Breast epithelium (tissue), 4 donors: ENCODE measurements at places on chromosomes 5 and 9. TPM values are rescaled to one million over a fixed set of nuclear protein-coding genes. Genes with fewer than 3 reads are reported as not detected.

GRCh38 chr9:121812159-121812735 is 160.8 kb downstream of the DAB2IP start:
- no peak for DNase-seq

ZNF608 gene
- total RNA-seq = 58.7 TPM

STPG3 gene
- not detected for total RNA-seq

- no peak for DNase-seq
Observed at GRCh38 chr5:76791461-76791860, 27.4 kb upstream of the F2RL1 start.

REEP2 gene
- 0.98 TPM for total RNA-seq

- DNase-seq = no peak
Observed at GRCh38 chr9:114954956-114955582, 24.7 kb upstream of the TNFSF8 start.

APBA1 gene
- total RNA-seq = 8.0 TPM

GTF3C5 gene
- total RNA-seq = 74.4 TPM

DNA sequence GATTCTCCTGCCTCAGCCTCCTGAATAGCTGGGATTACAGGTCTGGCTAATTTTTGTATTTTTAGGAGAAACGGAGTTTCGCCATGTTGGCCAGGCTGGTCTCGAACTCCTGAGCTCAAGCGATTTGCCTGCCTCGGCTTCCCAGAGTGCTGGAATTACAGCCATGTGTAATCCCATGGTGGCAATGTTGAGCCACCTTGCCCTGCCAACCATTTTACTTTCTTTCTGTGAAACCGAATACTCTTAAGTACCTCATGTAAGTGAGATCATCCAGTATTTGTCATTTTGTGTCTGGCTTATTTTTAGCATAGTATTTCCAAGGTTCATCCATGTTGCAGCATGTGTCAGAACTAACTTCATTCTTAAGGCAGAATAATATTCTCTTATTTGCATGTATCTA is 8.2 kb downstream of the PRRC2B start:
- no peak for DNase-seq

IL4 gene
- total RNA-seq = not detected

GRCh38 chr5:79617539-79617938 is 5.3 kb downstream of the TENT2 start:
- DNase-seq = no peak

GRCh38 chr5:124630767-124631704 is 115.4 kb downstream of the ZNF608 start:
- no peak for DNase-seq
